T-helper 2 cell treated with Interferon-gamma antibody and Interleukin-4, amounts not matched to agents 5 μg/mL and 100 μg/mL, for 36 hours (primary cell): ENCODE measurements at places on chromosomes 1 and 21.
A peak's percentile ranks its signal among the peaks of the same experiment; 100 is the strongest.

GRCh38 chr1:35191429-35192055, 1.4 kb downstream of the SFPQ start:
- DNase-seq, result no peak

DNA sequence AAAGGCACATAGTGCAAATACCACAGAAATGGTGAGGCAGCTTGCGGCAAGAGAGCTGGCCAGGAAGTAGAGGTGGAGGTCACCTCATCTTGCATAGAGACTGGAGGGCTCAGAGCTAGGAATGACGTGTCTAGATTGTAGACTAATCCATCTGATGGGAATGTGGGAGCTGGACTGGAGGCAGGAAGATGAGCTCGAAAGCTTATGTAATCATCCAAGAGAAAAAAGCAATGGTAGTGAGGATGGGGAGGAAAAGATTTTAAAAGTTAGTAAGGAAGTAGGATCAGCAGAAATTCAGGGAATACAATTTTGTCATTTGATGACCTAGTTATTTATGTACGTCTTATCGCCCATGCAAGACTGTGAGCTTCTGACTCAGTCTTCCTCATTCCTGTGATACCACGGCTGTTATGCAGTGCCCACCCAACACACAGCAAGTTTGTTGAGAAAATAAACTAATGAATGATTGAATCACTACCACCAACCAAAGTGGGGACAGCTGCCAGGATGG, 123.9 kb downstream of the RRAGC start:
- no peak for DNase-seq

- DNase-seq, result no peak
Measured at GRCh38 chr1:186463511-186463910, 2.6 kb upstream of the PDC start.

DNA sequence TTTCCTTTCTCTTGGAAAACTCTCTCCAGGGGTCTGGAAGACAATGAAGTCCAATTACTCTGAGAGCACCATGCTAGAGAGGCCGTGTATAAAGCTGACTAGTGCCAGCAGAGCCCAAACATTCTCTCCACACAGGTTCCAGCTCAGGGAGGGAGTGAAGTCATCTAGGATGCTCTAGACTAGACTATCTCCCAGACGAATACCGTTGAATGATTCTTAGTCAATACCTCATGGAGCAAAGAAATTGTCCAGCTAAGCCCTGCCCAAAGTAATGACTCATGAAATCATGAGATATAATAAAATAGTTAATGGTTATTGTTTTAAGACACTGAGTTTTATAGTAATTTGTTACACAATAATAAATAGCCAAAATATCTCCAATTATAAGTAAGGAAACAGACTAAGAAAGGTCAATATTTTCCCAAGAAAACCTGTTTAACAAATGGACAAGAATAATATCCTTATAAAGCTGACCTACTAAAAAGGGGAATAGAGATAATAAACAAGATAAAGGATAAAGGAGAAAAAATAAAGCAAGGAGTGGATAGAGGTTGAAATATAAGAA, 163.9 kb upstream of the LRRC7 start:
- no peak for DNase-seq

GRCh38 chr1:38328278-38329035, 281.9 kb upstream of the POU3F1 start:
- no peak for DNase-seq

DNA sequence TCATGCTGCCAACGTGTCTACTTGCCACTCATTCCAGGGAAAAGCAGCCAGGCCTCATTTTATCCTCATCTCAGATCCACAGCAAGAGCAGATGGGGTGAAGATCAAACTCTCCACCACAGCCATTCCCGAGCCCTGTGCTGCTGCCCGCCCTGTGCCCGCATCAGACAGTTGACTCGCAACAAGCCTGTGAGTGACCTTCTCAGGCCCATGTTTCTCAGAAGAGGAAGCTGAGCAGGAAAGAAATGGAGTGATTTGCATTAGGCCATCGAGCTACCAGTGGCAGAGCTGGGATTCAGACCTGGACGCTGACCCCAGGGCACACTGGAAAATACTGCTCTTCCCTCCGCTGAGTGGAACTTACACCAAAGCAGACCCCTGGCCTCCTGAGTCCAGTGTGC, 1.2 kb downstream of the CNR2 start:
- DNase-seq, result no peak

- DNase-seq, result no peak
Measured at GRCh38 chr1:245834002-245834401, 673.1 kb downstream of the SMYD3 start.

DNA sequence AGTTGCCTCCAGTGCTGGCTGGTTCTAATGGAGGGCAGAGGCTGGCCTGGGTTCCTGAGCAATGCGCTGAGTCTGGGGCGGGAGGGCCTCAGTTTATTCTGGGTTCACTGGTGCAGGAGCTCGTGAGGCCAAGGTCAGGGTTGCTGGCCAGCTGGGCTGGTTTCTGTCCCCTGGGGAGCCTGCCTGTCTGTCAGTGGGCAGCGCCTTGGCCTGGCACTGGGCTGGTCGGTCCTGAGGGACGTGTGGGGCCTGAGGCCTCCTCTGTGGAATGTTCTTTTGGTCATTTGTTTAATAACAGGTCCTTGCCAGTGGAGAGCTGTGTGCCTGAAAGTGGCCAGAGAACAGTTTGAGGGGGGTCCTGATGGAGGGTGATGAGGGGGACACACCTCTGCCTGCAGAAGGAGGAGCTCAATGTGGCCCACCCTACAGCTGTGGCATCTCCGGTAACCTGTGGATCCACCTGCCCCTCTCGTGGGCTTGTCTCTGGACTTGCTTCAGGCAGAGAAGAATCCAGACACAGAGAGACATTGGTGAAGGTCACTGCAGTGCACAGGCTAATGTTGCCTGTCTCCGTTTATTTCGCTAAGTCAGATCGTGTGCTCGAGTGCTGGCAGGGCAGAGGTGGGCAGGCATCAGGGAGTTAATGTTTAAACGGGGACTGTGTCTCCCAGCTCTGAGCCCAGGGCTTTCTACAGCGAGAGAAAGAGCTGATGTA, 34.6 kb downstream of the COQ8A start:
- no peak for DNase-seq

GRCh38 chr1:192147221-192147620, 11.0 kb upstream of the RGS18 start:
- DNase-seq, result no peak

DNA sequence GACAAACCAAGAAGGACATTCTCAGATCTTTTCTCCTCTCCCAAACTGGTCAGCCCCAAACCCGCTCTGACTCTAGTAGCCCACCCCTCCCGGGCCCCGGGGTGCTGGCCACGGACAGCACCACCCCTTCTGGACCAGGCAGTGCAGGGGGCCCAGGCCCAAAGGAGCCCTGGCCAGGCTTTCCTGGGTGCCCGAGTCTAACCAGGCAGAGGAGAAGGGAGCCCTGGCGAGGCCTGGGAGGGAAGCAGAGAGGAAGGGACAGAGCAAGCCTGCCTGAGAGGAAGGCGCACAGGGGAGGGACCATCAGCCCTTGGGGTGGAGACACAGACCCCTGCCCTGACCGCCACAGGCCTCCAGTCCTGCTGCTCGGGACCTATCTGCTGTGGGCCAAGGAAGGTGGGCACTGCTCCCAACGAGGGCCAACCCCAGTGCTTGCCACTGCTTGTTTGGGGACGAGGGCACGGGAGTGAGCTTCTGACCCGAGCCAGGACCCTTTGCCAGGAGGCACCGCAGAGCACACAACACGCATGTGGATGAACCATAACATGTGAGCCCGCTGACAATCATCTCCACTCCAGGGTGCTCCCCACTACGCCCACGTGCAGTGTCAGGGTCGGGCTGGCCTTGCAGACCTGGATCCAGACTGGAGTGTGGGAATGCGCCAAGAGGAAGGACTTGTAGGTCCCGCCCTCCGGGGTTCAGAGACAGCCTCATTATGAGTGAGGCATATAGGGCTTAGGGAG, 57.6 kb downstream of the KCNAB2 start:
- DNase-seq, result no peak

GRCh38 chr1:6106321-6106731, 60.6 kb downstream of the KCNAB2 start:
- no peak for DNase-seq

- DNase-seq, result no peak
Measured at GRCh38 chr1:29749024-29749945, 513.0 kb downstream of the PTPRU start.

- no peak for DNase-seq
Measured at GRCh38 chr1:2431103-2431502, 18.7 kb upstream of the PEX10 start.

- DNase-seq, result no peak
Measured at GRCh38 chr1:20110679-20111078, 8.7 kb downstream of the PLA2G2D start.

GRCh38 chr1:44929531-44929930, 56.9 kb downstream of the EIF2B3 start:
- DNase-seq, result no peak

DNA sequence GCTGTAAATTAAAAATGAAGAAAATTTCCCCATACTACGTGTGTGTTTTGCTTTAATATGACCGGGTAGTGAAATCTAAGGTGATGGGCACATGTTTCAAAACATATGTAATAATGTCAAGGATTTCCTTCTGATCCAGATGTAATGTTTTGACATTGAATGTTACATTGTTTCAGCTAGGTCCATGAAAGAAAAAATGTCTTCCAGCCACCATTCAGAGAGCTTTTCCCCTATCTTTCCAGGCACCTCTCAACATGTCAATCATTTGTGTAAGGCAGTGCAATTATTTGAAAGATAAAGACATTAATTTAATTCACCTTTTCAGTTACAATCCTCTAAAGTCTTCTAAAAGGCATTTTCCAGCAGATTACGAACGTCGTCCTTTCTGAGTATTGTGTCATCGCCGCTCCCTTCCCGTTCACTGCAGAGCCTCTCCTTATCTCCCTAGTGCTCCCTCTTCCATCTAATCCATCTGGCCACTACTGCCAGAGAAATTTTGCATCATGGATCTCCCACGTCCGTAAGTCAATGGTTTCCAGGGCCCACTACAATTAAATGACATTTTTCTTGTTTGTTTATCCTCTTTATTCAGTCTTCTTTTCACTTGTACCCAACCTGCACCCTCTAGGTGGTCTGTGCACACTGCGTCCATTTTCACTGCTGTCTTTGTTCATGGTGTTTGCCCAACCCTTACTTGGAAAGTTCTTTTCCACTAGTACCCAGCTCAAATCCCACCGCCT, 1.3 kb upstream of the VAMP3 start:
- no peak for DNase-seq

DNA sequence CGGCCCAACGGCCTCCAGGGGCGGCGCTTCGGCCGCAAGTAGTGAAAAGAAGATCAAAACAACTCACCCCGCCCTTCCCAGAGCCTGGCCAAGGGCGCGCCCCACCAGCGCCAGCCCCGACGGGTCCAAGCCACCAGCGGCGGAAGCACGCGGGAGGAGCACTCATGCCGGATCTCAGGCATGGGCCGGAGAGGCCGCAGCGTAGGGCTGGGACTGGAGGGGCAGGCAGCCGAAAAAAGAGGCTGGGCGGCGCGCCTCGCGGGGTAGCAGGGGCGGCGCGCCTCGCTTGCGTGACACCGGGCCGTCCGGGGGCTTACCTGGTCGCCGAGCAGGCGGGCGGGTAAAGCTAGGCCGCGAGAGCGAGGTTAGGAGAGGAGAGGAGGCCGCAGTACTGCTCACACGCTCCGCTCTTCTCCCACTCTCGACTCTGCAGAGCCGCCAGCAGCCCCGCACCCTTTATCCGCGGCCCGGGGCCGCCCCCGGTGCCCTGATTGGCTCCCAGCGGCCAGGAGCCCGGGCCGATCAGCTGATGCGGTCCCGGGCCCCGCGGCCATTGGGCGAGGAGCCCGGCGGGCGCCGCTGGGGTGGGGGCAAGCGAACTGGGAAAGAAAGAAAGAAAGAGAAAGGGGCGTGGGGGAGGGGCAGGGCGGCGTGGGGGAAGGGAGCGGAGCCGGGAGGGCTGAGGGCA, at the start of gene GLUL:
TSS of gene GLUL (minus strand) at position 429 of the 688 bp plus-strand sequence. CDS start 3,053 bp downstream, outside the sequence.
- DNase-seq, result peak; percentile 69

- DNase-seq, result no peak
Measured at GRCh38 chr1:223109581-223110026, 33.4 kb downstream of the TLR5 start.

DNA sequence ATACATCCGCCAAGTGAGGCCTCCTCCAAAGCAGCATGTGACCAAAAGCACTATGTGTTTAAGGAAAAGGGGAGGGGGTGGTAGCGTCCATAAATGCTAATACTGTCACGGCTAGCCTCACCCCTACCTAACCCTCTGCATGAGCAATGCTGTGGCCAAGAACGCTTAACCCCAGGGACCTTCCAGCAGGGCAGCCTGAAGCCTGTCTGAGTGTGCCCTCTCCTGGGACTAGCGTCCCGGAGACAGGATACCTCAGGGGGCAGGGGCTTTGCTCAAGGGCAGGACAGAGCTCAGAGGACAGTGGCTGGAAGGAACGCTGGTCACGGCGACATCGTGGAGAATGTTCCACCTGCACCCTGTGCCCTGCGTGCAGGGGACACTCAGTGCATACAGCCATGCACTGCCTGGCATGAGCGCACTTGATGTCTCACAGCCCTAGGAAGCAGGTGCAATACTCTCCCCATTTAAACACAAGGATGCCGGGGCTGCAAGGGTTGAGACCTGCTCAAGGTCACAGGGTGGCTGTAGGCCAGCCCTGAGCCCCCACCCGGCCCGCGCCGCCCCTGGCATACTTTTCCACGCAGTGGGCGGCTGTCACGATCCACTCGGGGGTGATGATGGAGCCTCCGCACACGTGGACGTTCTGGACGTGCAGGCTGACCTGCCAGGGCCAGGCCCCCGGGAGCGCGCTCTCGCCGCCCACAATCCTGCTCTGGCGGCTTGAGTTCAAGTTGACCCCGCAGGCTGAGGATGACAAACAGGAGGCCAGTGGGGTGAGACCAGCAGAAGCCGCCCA, 35.0 kb downstream of the TMPRSS2 start:
- no peak for DNase-seq

DNA sequence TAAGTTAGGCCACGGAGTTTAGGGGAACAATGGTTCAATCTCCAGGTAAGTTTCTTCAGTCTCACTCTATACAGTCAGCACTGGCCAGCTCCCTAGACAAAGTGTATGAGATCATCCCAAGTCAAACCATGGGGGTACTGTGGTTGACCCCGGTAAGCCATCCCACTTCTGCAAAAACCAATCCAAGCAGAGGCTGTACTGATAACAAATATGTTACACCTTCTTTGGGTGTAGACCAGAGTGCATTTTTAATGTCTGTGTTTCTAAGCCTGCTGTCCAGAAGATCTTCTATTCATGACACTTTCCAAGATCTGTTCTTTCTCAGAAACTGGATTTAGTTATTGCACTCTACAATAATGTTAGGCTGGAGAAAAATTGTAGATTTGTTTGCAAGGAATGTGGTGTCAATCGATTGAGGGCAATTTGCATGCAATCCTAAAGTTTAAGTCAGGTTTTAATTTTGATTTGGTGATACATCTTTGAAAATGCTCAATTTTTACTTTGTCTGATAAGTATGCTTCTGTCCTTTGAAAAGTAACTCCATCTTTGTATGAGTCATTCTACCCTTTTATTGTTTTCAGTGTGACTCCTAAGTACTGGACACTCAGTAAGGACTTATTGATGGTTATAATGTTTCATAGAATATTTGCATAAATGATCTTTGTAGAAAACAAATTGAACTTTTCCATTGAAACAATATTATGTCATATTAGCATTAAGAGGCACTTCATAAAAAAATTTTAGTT, 152.4 kb downstream of the HLX start:
- DNase-seq, result no peak
